ENCODE measurements at places on chromosomes 4 and X.

DNA sequence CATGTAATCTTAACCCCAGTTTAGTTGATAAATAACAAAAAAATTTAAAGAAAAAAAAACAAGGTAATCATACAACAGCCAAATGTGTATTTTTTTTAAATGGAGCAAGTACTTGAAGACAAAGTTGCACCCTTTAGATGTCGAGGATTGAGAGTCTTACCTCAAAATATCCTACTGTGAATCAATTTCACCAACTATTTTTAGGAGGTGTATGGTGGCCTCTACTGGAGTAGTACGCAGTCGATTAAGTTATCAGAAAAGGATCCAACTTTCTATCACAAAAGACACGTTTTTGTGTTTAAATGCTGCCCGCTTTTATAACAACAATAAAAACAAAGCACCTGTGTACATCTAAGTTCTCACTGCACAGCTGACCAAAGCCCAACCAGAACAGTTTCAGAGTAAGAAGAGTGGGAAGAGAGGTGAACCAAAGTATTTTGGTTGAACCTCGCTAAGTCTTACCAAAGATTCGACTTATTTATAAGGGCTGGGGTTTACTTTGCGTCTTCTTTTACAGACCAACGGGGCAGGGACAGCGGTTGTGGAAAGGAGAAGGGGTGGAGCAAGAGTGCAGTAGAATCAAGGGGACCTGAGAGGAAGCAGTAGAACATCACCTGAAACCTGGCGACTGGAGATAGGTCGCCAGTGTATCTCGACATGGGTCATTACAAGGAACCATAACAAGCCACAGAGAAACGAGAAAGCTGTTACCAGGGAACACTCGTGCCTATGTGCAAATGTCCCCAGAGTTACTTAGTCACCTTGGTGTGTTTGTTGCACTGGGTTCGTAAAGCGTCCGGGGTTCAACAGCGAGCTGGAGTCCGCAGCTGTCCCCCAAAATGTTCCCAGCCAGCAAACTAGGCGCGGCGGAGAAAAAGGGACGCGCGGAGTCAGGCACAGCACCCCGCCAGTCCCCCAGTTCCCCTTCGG is 1.1 kb downstream of the RPS6KA6 start:
- no peak for DNase-seq

- DNase-seq, result no peak
These were observed 32.5 kb upstream of the FGFR3 start for GRCh38 chr4:1760521-1761071.

DNA sequence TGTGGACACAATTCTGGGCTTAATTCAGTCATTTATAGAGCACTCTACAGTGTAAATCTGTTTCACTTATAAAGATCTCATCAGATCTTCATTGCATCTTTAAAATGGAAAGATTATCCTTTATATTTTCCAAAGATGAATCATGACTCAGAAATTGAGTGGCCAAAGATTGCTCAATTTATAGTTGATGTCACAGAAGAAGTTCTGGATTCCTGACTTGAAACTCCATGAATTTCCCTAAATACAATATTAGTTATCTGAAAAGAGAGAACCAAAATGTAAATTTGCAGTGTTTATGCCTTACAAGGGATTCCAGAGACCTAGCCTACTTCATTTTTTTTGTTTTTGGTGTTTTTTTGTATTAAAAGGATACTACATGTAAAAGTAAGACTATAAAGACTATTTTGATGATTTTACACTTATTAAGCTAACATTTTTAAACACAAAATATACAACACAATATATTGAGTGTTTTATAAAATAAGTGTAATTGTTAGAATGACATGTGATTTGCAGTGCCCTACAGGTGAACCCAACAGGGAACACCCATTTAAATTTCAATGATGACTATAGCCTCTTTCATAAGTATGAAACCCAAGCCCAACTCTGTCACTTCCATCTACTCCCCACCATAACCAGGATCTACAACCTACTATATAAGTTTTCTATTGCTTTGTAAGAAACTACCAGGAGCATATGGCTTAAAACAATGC is 183.5 kb downstream of the PCDH7 start:
- no peak for DNase-seq

GRCh38 chrX:13647709-13648212 is 5.2 kb upstream of the TCEANC start:
- DNase-seq, result peak; percentile 80

DNA sequence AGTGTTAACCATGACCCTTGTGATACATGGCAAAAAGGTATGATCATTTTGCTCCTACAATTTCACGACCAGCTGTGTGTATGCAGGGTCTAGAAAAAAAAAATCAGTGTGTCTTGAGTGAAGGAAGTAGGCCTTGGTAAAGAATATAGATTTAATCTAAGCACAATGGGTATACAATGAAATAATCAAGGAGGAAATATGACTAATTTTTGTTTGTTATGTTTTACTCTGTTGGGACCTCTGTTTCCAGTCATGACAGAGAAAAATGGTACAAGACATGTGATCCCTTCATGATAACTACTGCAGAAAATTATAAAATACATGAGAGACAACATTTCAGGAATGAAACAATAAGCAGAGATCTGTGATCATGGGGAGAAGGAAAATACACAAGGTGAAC is 835.5 kb downstream of the PDHA2 start:
- no peak for DNase-seq

DNA sequence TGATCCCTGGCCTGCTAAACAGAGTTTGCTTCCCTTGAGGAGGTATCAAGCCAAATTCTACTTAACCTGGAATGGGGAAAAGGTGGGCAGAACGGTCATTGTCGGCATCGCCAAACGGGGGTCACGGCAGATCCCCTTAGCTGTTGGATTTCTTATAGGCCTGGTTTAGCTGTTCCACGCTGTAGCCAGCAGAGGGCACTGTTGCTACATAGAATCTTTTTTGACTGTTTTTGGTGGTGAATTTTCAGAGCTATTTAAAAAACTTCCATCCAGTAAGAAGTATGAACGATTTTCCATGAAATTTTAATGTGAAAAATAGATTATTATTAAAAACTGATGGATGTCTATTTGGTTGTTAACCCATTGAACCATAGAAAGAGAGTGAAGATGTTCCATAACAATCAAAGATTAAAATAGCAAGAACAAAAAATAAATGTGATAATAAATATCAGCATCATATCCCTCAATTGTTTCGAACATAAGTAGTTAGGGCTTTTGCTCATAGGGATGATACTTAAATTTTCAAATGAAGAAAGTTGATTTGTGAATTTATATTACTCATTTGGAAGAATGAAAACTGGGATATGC is 56.6 kb downstream of the LINC00632 start:
- peak; percentile 65 for DNase-seq

- DNase-seq, result no peak
These were observed 1.7 kb upstream of the CNOT6L start for GRCh38 chr4:77820649-77821561.

DNA sequence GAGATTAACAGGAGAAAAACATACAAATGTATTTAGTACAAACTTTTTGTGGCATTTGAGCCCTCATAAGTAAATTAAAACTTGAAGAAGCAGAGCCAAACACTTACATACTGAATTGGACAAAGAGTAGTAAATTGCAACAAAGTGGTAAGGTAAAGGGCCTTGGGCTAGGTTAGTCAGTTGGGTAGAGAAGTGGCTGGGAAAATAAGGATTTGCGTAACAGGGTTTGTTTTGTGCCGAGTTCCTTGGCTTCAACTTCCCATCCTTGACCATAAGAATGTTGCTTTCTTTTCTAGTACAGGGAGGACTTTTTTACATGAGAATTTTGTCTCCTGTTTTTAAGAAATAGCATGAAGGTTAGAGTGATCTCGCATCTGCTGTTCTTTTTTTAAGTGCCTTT is 33.3 kb upstream of the DSPP start:
- DNase-seq, result no peak

DNA sequence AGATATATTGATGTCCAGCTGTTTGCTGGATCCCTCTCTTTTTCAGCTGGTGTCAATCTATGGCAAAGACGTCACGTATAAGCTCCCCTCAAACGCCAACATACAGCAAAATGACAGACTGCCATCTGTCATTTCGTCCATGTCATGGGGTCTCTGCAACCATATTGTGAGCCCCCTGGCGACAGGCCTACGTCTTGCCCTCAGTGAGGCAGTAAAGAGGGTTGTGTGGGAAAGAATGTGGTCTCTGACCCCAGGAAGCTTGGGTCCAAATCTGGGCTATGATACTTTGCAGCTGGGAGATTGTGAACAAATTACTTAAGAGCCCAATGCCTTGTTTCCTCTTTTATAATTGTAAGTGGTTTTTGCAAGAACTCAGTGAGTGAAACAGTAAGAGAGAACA is 7.4 kb downstream of the SUPT20HL2 start:
- DNase-seq, result no peak

DNA sequence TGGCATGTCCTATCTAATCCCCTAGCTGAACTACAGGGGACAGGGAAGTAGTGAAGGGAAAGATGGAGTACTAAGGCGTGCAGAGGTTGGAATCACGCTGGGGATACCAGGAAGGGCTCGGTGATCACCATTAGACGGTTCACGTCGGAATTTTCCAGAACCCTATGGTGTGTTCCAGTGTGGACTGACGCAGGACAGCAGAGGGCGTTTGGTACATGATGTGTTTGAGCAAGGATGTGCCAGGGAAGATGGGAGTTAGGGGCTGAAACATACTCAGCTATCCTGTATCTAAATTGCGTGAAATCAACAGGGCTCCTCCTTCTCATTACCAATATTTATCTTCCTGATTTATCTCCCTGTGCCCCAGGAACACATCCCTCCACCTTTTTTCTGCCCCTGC is 33.7 kb downstream of the PRPS2 start:
- no peak for DNase-seq

GRCh38 chr4:8847764-8848163 is 23.9 kb downstream of the HMX1 start:
- no peak for DNase-seq

DNA sequence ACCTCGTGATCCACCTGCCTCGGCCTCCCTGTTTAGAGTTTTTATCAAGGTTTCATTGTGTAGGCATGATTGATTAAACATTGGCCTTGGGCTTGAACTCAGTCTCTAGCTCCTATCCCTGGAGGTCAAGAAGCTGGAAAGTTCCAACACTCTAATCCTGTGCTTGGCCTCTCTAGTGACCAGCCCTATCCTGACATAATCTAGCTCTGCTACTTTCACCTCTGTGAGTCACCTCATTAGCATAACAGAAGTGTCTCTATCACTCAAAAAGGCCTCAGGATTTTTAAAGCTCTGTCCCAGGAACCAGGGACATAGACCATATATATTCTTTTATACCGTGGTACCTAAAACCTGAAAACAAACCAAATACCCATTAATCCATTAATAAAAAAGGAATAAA is 377.5 kb downstream of the CENPC start:
- no peak for DNase-seq

DNA sequence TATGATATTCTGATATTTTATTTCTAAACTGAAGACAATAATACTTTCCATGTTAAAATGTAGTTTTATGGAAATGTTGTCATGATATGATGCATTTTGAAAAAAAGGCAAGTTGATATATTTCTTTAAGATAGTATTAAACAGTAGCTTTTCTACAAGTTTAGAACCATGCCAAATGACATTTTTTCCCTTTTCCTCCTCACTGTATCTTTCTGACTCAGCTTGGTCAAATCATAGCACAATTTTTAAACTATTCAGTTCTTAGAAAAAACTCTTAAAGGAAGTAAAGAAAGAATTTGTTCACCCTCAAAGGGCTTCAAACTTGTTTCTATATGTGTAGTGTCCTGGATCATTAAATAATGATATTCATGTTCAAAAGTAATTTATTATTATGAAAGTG is 46.0 kb upstream of the GUCY1A1 start:
- DNase-seq, result no peak

- no peak for DNase-seq
These were observed 22.0 kb upstream of the TMPRSS11B start for GRCh38 chr4:68267433-68267944.

DNA sequence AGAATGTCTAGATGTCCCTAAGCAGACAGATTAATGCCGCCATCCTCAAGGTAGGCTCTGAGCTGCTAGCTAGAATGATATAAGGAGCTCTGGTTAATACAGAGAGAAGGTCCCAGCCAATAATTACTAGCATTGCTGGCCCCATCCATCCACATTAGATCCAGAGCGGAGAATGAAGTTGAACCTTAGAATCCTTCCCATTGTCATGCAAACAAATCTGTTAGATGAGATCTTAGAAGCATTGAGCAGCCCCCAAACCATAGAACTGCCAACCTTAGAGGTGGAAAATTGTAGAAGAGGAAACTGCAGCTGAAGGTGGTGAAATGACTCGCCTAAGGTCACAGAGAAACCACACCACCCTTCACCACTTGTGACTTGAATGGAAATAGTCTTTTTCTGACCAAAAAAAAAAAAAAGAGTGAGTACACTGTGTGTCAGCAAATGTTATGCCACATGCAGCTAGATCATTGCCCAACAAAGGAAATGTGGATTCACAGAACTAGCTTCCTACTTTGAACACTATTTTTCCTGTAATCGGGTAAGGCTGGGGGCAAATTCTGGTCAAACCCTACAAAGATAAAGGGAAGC is 162.1 kb downstream of the SMIM20 start:
- DNase-seq, result no peak

DNA sequence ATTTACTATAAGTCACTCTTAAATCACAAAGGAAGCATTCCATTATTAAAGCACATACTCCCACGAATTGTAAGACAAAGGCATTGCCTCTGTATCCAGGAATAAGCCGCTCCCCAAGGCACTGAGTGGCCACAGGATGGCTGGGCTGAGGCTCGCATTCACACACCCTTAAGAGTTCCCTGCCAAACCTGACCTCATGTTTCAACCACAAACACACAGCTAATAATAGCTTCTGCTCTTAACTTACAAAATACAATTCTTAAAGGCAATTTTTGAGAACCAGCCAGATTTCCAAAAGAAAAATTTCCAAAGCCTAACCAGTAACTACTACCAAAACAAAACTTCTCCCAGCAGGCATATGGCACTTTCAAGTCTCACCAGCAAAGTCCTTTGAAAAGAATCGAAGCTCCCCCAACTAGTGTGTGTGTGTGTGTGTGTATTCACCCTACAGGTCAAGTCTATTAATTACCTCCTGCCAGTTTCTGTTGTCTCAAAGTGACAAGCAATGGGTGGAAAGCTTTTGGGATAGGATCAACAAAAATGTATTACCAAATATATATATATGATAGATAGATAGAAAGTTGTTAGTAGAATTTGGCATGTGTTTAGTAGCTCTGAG is 36.0 kb downstream of the ARHGAP6 start:
- no peak for DNase-seq

DNA sequence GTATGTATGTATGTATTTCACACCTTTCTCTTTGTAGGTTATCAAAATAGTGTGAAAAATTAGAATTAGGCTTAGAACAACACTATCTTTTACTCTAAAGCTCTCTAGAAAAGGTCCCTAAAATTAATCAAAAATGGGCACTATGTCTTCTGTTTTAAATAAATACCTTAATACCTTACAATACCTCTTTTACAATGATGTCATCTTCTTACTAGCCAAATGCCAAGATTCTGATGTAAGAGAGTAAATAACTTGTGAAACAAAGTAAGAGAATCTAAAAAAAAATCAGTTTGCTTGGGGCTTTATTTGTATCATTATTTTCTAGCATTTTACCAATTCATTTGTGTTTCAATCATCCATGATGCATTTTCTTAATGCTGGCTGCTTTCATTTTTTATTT is 402.2 kb upstream of the MAGEB2 start:
- DNase-seq, result peak; percentile 7

GRCh38 chr4:153824501-153824900 is 35.6 kb upstream of the SFRP2 start:
- no peak for DNase-seq
